Activated T-cell treated with anti-CD3 and anti-CD28 coated beads, Interleukin-2, amount 50 U/mL, for 48 hours (primary cell): ENCODE measurements at places on chromosomes 16 and 17.
A peak's percentile ranks its signal among the peaks of the same experiment; 100 is the strongest.

GRCh38 chr16:49556606-49557446, 183.2 kb downstream of the C16orf78 start:
- no peak for DNase-seq

DNA sequence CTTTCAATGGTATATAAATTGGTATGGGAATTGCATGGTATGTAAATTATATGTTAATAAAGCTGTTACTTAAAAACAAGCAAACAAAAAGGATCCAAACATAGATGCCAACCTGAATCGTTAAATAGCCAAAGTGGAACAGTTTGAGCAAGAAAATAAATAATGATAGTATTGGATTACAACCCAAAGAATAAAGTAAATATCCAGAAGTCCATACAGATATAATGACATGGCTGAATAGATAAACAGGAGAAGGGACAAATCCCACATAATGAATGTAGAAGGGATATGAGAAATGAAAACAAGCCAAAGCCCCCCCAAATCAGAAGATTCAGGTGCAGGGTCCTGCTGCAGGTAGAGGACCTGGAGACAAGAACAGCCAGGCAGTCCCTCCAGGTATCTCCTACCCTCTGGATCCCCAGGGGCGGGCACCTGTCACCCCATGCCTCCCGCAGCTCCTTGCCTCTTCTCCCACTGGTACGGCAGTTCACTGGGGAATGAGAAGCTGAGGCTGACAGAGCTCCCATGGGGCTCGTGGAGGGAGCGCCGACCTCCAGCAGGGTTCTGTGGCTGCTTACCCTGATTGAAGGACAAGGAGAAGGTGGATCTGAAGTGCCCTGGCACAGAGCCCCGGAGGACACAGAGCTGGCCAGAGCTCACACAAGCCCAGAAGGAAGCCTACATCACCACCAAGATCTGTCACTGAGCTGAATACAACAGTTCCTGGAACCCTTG, 9.9 kb upstream of the LCAT start:
- DNase-seq = no peak

DNA sequence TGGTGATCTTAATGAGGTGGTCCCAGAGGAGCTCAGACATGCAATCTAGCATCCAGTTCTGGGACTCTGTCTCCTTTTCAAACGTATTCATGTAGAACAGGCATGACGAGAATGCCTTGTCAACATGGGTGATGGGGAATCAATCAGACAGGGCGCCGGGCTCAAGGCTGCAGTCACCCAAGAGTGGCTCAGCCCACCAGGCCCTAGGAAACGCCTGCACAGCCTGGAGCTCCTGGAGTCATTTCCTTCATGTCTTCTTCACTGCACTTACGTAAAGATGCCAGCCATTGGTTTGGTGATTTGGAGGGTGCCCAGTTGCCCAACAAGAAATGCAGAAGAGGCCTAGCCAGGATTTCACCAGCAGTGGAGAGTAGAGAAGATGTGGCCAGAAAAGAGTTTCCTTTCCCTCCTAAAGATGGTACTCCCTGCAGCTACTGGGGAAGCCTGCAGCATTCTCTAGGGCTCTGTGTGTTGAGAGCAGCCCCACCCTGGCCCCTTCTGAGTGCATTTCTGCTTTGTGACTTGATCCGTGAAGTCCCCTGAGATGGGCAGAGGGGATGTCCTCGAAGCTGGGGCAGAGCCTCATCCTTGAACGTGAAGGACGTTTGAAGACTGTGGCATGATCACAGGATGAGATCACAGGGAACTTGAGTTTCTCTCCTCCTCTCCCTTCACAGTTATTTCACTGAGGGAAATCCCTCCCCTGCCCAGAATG, 24.0 kb upstream of the STH start:
- no peak for DNase-seq

DNA sequence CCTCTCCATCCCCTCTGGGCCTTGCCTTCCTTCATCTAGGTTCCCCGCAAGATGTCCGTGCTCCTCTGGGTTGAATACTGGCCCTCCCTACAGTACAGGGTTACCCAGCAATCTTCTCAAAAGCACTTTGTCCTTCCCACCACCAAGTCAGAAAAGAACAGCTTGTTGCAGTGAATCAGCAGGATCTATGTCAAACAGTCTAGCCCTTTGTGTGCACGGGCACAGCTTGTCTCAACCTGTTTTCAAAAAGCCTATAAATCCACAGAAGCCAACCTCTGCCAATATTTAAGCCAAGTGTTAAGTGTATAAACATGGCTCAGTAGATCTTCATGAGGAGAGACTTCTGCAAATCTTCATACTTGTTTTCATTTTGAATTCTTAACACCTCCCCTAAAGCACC, 25.2 kb downstream of the C17orf67 start:
- no peak for DNase-seq

DNA sequence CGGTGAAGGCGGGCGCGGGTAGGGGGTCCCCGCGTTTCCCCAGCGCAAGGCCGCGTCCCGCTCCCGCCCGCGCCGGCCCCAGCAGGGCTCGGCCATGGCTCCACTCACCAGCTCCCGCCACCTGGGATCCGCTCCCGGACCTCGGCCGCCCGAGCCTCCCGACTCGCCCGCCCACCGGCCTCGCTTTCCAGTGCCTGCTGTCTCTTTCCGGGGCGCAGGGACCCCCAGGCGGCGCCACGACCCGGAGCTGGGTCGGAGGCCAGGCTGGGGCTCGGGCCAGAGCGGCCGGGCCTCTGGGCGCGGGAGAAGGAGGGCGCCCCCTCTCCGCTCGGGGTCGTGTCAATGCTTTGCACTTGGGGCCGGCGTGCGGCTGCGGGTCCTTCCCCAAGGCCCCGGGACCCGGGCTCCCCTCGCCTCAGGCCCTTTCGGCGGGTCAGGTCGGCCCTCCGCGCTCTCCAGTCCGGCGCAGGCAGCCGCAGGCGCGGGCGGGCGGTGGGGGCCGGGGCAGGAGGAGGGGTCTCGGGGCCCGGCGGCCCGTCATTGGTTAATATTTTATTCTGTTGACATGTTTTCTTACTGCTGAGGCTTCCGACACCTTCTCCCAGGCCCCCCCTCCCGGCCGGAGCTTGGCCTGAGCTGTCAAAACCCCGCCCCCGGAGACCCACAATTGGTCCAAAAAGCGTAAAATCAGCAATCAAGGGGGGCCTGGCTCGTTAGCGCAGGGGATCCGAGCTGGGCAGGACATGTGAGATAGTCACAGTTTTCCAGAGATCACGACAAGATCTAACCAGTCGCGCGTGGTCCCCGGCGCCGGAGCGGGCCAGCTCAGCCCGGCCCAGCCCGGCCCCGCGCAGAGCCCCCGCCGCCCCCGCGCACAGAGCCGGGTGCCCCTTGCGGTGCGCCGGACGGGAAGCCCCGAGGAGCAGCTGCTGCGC, at the start of gene TBX2:
Gene TBX2 (plus strand): TSS at position 713 of the 935 bp plus-strand sequence. CDS start 334 bp downstream, outside the sequence.
- DNase-seq = no peak

GRCh38 chr16:62298600-62298999, 262.4 kb upstream of the CDH8 start:
- DNase-seq = no peak

GRCh38 chr16:53865494-53865863, 161.5 kb downstream of the FTO start:
- no peak for DNase-seq

DNA sequence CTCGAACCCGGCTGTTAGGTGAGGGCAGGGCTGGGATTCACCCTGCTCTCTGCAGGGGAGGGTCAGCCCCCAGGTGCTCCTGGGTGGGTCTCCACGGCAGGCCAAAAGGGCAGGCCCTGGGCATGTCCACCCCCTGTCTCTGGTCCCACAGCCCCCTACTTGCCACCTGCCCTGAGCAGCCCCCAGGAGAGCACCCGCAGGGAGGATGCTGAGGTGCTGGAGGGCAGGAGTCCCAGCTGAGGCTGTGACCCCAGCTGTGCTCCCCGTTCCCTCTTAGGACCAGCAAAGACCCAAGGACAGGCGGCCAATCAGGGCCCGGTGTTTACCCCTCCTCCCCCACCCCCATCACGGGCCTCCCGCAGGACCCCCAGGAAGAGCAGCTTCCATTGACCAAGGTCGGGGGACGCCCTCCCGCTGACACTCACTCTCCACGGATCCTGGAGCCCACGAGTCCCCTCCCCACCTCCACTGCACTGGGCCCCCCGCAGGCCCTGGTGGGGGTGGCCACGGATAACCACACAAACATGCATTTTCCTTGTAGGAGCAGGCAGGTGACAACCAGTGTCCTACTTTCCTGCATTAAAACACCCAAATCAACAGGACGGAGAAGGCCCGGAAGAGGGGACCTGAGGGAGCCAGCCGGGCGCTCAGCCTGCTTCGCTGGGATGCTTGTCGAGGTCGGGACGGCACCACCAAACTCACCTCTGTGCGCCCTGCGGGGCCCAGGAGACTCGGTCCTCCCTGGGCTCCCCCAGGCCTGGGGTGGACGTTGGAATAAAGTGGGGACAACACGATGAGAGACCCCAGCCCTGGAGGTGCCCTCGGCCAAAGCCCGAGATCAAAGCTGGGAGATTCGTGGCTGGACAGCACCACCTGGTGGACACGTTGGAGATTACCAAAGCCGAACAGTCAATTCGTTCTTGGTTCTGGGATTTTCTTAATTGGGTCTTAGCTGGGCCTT, 22.5 kb upstream of the ENPP7 start:
- peak; percentile 77 for DNase-seq

- no peak for DNase-seq
These were observed 2064.6 kb downstream of the TP53TG3F start for GRCh38 chr16:35523991-35524390.

- DNase-seq = no peak
These were observed 15.9 kb downstream of the C1QTNF1 start for GRCh38 chr17:79039886-79040285.

GRCh38 chr17:7314719-7315569, at the start of gene GPS2:
GPS2 (minus strand) TSS chr17:7315360; CDS start chr17:7315052, 308 bp downstream.
- DNase-seq = peak; percentile 94

GRCh38 chr17:32268734-32269288, 3.2 kb downstream of the RHBDL3 start:
- DNase-seq = no peak

- DNase-seq = no peak
These were observed 86.7 kb downstream of the KATNIP start for GRCh38 chr16:27636453-27637240.

DNA sequence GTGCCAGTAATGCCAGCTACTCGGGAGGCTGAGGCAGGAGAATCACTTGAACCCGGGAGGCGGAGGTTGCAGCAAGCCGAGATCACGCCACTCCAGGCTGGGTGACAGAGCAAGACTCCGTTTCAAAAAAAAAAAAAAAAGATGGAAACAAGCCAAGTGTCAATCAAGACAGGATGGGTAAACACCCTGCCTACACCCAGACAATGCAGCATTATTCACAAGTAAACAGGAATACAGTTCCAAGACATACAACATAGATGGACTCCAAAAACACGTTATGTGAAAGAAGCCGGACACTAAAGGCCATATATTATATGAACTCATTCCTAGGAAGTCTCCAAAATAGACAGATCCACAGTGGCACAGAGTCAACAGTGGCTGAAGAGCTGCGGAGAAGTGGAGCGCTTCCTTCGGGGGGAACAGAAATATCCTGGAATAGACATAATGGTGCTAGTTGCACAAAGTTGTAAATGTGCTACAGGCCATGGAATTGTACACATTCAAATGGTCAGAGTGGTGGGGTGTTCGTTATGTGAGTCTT, 33.9 kb downstream of the ANKRD11 start:
- DNase-seq = no peak

DNA sequence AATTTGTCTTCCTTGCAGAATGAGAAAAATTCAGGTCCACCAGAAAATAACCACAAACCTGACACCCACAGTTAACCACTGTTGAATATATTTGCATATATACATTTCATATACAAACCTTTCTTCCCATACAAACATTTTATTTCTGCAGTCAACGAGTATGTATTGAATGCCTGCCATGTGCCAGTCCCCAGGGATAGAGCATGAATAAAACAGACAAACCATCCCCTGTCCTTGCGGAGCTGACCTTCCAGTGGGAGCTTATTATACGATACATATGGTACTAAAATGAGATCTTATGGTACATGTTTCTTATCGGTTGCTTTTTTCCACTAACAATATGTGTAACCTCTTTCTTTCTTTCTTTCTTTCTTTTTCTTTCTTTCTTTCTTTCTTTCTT, 116.7 kb downstream of the PITPNC1 start:
- DNase-seq = no peak

DNA sequence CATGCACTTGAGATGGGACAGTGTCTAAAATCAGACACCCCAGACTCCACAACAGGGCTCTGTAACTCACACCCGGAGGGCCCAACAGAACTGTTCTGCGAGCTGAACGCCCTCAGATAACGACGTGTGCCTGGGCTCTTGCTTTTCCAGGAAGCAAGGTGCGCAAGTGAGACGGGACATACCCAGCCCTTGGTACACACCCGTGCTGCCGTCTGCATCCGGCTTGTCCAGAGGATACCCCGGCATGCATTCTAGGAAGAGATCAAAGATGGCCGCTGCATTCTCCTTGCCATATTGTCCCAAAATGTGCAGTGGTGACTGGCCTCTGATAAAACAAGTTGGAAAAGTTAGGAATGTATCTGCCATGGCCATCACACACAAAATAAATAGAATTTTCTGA, 29.4 kb downstream of the CYB5D2 start:
- no peak for DNase-seq

DNA sequence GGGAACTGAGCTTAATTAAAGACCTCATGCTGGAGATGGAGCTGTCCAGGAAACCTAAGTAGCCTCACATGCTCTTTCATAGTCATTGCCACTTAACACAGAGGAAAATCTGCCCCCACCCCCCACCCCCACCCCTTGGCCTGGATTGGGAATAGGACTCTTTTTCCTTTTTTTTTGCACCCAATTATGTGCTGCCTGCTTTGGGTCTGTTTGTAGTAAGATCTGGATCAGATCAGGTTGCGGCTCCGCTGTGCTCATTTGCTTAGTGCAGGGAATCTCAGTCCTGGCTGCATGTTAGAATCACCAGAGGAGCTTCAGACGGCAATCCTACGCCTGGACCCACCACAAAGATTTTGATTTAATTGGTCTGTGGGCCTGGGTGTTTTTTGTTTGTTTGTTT, 219.0 kb downstream of the UTP18 start:
- DNase-seq = no peak

- DNase-seq = peak; percentile 77
These were observed 5.3 kb upstream of the WIPI1 start for GRCh38 chr17:68462381-68463210.

- DNase-seq = no peak
These were observed 1.6 kb upstream of the TLCD2 start for GRCh38 chr17:1711804-1712203.

- DNase-seq = no peak
These were observed 147.3 kb downstream of the SNX11 start for GRCh38 chr17:48254896-48255295.

DNA sequence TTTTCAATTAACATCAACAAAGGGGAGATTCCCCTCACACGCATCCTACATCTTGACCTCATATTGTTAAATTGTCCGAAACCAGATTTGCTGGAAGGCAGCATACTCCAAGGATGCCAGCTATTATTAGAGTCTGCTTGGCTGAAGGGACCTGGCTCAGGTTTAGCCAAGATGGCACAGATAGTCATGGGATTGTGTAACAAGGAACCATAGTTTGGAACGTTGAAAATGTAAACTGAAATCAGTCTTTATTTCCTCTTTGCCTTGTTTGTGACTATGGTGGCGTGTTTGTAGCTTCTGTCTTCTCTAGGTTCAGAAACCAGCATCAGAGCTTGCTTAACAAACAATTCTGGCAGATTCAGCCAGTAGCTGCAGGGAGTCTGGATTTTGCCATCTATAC, 5.9 kb downstream of the ARSG start:
- no peak for DNase-seq
